ENCODE measurements at places on chromosomes 3 and 15.
A peak's percentile ranks its signal among the peaks of the same experiment; 100 is the strongest.

GRCh38 chr3:75193797-75194196 lies 470.3 kb upstream of the FRG2C start:
- DNase-seq: no peak

DNA sequence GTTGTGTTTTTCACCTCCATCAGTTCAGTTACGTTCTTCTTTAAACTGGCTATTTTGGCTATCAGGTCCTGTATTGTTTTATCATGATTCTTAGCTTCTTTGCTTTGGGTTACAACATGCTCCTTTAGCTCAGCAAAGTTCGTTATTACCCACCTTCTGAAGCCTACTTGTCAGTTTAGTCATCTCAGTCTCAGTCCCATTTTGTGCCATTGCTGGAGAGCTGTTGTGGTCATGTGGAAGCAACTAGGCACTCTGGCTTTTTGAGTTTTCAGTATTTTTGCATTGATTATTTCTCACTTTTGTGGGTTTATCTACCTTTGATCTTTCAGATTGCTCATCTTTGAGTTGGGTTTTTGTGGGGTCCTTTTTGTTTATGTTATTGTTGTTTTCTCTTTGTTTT lies 151.3 kb downstream of the CFAP20DC start:
- DNase-seq: no peak

DNA sequence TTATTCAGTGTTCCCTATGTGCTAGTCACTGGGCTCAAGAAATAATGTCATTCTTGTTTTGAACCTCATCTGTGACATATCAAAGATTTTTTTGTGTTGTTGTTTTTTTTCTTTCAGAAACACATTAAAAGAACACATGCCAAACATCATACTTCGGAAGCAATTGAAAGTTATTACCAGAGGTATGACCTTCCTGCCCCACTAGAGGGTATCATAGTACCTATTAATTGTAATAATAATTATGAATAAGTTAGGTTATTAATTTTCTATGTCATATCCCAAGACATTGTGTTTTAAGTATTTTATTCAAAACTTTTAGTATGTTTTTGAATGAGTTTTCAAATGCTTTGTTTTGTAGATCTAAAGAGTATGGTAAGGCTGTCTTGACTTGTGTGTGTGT lies 65.7 kb downstream of the CDIN1 start:
- no peak for DNase-seq

GRCh38 chr3:138774529-138775253 lies 60.0 kb downstream of the PIK3CB start:
- peak; percentile 90 for DNase-seq

- peak; percentile 91 for DNase-seq
These were observed 212.2 kb downstream of the LPP start for GRCh38 chr3:188365988-188366698.

GRCh38 chr3:100419406-100419805 lies 18.1 kb downstream of the LNP1 start:
- DNase-seq: no peak

DNA sequence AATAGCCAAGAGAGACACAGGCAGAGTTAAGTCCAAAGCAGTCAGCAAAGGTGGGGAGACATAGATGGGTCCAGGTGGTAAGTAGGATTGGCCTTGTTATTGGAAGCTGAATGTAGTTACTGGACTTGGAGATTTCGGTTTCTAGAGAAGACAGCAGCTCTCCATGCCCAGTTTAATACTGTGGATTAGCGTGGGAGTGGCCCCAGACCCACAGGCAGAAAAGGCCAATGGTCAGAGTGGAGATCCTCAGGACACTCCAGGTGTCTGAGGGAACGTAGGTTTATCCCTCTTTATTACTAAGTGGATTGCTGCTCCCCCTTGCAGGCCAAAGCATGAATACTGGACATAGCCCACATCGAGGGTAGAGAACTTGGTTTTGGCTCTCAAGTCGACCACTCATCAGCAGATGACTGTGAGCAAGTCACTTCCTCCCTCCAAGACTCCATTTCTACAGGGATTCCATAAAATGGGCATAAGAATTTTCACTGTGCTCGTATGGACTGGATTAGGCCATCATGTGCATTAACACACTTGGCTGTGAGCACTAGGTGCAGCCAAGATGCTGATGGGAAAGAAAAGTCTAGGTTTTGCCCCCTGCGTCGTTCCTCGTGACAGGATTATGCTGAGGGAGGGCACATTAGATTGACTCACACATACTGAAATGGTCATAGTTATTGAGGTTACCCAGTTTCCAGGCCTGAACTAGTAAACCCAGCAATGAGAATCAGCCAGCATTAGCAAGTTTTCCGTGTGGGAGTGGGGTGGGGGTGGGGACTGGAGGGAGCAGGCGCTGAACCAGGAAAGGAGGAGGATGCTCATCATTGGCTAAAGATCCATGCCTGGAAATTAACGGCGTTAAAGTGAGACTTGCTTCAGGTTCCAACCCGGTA lies 225.2 kb upstream of the TPRG1 start:
- no peak for DNase-seq

- no peak for DNase-seq
These were observed 93.0 kb upstream of the BOC start for GRCh38 chr3:113118336-113118735.

GRCh38 chr3:115830764-115831395 lies 207.6 kb downstream of the GAP43 start:
- no peak for DNase-seq

- DNase-seq: no peak
These were observed 19.1 kb downstream of the ZNF710 start for GRCh38 chr15:90020021-90020735.

GRCh38 chr3:141045849-141046248 lies 5.3 kb upstream of the SPSB4 start:
- no peak for DNase-seq

DNA sequence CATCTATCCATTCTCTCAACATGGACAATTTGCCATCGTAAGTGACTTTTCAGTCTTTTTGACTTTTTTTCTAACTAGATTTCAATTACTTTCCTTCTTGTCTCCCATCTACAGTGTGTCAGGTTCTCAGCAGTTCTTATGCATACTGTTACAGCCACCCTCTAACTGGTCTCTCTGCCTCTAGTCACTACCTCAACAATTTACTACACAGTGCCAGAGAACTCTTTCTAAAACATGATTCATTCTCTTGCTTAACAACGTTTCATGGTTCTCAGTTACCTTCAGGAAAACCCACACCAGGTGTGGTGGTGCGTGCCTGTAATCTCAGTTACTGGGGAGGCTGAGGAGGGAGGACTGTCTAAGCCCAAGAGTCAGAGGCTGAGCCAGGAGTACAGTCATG lies 95.4 kb downstream of the DIPK2A start:
- no peak for DNase-seq

GRCh38 chr3:40387001-40387894 lies at the start of gene ENTPD3:
TSS of gene ENTPD3 (plus strand) at chr3:40387184. CDS start at chr3:40388058, 874 bp downstream.
- DNase-seq: no peak

DNA sequence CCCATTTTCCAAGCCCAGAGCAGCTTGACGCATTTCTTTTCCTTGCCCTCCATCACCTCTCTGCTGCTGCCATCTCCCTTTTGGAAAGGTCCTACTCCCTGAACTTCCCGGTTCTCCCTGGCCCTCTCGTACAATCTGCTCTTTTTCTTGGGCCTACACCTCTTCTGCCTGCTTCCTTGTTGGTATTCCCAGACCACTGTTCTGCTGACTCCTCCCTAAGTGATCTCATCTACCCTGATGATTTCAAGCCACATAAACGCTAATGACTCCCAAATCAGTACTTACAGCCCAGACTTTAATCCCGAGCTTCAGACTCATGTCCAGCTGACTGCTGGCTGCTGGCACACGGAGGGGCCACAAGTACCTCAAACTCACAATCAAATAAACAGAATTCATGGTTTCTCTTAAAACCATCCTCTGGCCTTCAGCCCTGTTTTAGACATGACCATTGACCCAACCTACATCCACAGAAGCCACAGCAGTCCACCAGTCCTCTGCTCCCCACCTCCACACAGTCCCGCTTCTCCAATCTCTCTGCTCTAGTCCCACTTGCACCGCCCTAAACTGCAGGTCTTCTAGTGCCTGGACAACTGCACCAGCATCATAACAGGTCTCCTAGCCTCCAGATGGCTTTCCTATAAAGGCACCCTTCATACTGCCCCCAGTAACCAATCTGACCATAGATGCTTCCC lies 57.6 kb downstream of the AAGAB start:
- DNase-seq: no peak

DNA sequence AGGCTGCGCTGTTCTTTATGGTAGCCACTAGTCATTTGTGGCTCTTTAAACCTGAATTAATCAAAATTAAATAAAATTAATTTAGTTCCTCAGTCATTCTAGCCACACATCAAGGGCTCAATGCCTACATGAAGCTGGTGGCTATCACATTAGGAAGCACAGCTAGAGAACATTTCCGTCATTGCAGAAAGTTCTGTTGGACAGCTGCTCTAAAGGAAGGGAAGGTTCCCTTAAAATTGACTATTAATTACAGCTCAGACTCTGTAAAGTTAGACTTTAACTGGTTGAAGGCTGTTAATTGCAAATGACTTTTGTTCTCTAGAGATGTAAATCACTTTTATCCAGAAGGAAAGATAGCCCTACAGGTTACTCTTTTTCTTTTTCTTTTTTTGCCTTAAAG lies 202.7 kb upstream of the ADAMTS9 start:
- no peak for DNase-seq

GRCh38 chr3:47443611-47443995 lies 32.1 kb downstream of the SCAP start:
- no peak for DNase-seq

DNA sequence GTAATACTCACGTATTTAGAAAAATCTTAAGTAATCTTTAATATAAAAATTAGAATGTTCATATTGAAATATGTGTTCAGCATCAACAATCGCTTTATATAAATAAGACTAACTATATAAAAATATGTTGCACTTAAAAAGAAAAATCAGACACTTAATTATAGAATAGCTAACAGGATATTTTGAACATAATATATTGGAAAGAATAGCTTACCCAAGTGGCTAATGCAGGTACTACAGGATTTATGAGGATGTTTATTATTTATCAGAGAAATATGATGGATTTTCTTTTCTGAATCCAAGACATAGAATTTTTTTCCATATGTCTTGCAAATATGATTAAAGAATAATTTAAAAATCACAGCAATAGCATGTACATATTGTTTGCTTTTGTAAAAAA lies 567.9 kb upstream of the GBE1 start:
- no peak for DNase-seq

DNA sequence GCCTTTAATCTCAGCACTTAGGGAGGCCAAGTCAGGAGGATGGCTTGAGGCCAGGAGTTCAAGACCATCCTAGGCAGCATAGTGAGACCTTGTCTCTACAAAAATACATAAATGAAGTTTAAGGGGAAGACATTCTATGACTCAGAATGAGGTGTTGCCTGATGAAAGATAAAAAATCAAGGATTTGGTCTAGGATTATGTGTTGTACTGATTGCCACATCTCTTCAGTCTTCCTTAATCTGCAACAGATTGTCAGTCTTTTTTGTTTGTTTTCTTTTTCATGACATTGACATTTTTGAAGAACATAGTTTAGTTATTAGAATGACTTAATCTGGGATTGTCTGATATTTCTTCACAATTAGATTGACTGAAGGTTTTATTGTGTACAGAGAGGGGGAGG lies 26.3 kb upstream of the DPPA4 start:
- no peak for DNase-seq

- DNase-seq: no peak
These were observed 70.3 kb upstream of the BBX start for GRCh38 chr3:107452436-107452835.

- no peak for DNase-seq
These were observed 88.1 kb downstream of the DCUN1D1 start for GRCh38 chr3:182892226-182892625.

GRCh38 chr15:55868707-55869106 lies 124.7 kb downstream of the NEDD4 start:
- DNase-seq: no peak

DNA sequence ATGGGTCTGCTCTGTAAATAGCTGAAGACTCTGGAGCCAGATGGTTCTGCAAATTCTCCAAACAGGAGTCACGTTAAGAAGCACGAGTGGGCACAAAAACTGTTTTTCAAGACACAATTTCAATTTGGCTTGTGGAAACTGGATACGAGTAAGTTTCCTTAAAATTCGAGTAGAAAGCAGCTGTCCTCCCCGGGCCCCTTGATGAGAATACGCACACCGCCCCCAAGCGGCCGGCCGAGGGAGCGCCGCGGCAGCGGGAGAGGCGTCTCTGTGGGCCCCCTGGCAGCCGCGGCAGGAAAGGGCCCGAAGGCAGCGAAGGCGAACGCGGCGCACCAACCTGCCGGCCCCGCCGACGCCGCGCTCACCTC lies 778 bp upstream of the THBS1 start:
- DNase-seq: peak; percentile 78

DNA sequence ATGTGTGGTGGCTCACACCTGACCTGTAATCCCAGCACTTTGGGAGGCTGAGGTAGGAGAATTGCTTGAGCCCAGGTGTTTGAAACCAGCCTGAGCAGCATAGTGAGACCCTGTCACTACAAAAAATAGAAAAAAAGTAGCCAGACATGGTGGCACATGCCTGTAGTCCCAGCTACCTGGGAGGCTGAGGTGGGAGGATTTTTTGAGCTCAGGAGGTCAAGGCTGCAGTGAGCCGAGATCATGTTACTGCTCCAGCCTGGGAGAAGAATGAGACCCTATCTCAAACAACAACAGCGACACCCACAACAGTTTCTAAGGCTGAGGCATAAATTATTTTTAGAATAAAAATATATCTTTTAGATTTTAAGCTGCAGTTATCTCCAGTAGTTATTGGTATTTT lies 6.3 kb downstream of the APPL1 start:
- DNase-seq: no peak

GRCh38 chr3:163671201-163671600 lies 1407.1 kb downstream of the SI start:
- no peak for DNase-seq

GRCh38 chr3:74613060-74613459 lies 1.4 kb downstream of the CNTN3 start:
- no peak for DNase-seq

- DNase-seq: no peak
These were observed 1.4 kb upstream of the KBTBD8 start for GRCh38 chr3:66996696-66997095.

- no peak for DNase-seq
These were observed 11.2 kb downstream of the SH2D7 start for GRCh38 chr15:78103406-78104118.

- DNase-seq: no peak
These were observed 7.0 kb downstream of the ZNF445 start for GRCh38 chr3:44470430-44470829.

DNA sequence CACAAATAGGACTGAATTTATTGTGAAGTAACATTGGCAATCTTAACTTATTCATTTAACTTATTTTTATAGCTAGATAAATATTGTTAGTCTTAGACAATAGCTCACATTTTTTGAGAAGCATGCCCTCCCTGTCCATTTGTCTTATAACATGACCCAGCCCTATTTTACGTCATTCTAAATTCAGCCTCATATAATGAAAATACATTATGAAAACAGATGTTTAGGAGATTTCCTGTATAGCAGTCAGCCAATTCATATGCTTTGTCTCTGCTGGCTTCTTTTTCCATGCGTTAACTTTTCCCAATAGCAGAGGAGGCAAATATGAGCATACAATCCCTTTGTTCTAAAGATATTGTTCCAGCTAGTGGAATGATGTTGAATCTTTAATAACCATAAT lies 29.3 kb downstream of the CD200 start:
- DNase-seq: no peak

GRCh38 chr3:146163584-146163983 lies 2.6 kb upstream of the PLOD2 start:
- peak; percentile 56 for DNase-seq

GRCh38 chr3:134908271-134908670 lies 113.2 kb downstream of the EPHB1 start:
- no peak for DNase-seq
